ENCODE measurements at places on chromosomes 3 and 15.

GRCh38 chr3:10928407-10928960 is 64.1 kb upstream of the SLC6A1 start:
- DNase-seq = no peak

DNA sequence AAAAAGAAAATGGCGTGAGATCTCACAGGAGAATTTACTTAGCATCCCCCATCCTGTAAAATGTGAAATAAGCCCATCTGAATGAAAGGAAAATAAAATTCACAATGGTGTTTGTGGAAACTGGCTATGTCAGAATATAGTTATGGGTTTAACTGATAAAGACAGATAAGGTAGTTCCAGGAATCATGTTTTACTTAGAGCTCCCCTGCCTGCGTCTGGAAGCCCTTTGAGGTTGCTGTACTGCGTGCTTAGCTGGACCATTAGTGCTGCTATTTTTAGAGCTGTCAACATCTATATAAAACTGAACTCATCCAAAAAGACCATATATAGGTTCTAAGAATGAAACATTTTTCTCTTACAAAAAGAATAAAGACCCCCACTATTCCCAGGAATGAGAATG is 130.8 kb downstream of the LSAMP start:
- no peak for DNase-seq

- no peak for DNase-seq
Observed at GRCh38 chr3:64063983-64064438, 40.7 kb upstream of the PSMD6 start.

- no peak for DNase-seq
Observed at GRCh38 chr15:68405378-68406250, 26.3 kb downstream of the ITGA11 start.

GRCh38 chr15:66646308-66646707 is 55.7 kb upstream of the SMAD6 start:
- no peak for DNase-seq

DNA sequence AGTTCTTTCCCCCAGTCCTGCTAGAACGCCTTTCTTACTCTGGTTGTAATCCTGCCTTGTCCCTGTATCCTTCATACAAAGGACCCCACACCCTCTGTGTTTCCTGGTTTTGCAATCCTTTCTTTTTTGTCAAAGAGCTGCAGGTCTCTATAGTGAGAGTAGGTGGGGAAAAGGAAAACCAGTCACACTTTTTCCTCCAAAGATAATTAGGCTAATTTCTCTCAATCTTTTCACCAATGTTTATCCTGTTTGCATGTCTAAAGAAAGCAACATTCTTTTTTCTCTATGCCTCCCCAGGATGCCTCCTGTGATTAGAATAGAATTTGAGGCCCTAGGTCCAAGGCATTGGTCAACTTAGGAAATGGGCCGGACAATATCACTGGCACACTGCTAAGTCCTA is 25.4 kb downstream of the SEMA6D start:
- no peak for DNase-seq

DNA sequence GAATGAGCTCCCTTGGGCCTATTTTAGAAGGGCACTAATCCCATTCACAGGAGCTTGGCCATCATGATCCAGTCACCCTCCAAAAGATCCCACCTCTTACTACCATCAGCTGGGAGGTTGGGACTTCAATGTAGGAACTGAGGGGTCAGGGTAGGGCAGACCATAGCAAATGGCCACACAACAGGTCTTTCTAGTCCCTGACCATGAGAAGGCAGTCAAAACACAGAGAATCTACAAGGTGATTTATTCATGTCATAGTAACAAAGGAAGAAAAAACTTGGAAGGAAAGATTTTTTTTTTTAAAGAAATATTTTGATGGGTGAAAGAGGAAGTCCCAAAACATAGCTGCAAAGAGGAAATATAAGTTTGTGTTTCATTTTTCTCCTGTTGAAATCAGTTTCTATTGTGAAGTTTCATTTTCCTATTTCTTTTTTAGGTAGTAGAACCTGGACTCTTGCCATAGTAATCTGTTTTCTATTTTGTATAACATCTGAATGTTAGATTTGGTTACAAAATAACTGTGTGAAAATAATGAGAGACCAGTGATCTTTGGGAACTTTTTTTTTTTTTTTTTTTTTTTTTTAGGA is 23.5 kb upstream of the TNFSF10 start:
- no peak for DNase-seq

DNA sequence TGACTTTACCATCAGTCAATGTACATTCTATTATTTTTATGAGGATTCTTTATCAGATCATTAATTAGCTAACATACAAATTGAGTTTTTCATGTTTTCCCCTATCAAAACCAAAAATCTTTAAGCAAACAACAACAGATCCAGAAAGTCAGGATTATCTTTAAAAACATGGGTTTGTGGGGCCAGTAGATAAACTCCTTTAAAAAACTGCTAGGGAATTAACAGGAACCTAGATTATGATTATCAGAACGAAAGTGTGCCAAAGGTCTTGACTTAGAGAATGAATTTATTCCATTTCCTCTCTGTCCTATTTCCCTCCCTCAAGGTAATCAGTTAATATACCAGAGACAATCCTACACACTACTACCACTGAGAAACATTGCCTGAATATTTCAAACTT is 13.2 kb upstream of the CCDC13 start:
- no peak for DNase-seq

DNA sequence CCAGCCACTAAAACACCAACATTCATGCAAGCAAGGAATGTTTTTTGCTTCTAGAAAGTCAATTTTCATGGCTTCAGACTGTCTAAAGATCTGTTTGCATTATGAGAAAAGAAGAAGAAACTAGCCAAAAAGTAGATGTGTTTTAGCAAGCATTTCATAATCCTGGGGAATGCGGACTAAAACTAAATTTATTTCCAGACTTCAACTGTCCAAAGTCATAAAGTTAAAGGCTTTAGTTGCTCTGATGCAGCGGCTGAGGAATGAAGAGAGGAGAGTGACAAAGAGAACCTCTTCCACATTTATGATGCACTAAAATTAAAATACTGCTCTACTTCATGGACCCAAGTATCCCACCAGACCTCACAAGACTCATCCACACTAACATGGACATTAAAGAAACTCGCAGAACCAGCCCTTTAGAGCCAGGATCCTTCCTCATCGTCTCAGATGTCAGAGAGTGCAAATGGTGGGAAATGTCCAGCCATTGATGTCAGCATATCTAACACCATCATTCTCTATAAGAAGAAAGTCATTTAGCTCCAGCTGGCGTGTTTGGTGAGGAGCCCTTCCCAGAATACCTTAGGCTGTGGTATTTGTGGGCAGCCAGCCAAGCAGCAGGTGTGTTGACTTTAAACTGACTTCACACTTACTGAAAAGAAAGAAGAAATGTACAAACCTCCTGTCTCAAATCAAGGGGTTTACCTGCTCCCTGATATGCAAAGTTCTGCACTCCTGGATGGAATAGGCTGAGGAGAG is 17.4 kb downstream of the FYCO1 start:
- no peak for DNase-seq

DNA sequence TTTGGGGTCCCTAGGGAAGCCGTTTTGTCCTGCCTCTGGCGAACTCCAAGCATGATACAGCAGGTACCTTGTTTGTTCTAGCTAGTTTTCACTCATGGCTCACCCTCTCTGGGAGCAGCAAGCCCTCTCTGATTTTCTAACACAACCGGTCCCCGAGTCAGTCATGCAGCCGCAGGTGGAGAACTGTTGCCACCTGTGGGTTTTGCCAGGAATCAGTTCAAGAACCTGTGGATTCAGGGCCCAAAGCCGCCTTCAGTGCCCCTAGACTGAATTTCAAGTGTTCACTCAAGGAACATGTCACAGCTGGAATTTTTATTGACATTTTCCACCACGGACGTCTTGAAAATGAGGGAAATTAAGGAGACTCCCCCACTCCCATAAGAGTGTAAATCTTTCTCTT is 13.3 kb upstream of the LRRK1 start:
- no peak for DNase-seq

DNA sequence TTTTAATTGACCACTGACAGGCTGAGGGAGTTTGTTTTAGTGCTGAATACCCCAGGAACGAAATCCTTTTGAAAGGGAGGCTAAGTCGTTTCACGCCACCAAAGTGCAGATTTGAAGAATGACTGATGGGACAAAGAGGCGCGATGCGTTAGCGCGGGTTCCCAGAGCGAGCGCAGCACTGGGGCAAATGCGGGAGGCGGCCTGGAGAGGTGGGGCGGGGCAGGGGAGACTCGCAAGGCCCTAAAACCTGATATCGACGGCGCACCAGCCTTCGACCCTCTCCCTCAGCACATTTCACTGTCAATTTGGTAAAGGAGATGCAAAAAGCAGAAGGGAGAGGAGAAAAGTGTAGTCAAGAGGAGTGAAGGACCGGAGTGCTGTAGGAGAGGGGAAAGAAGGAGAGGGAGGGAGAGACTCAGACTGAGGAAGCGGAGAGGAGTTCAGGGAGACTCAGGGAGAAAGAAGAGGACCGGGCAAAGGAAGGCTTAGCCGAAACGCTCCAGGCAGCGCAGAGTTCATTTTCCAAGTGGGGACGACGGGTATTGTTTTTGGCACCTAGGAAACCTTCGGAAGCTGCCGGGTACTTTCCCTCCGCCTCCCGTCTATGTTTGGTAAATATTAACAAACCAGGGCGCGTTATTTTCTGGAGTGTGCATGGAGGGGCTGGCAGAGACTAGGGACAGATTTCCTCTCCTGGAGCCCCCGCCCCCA is 3.8 kb upstream of the FOXB1 start:
- no peak for DNase-seq

DNA sequence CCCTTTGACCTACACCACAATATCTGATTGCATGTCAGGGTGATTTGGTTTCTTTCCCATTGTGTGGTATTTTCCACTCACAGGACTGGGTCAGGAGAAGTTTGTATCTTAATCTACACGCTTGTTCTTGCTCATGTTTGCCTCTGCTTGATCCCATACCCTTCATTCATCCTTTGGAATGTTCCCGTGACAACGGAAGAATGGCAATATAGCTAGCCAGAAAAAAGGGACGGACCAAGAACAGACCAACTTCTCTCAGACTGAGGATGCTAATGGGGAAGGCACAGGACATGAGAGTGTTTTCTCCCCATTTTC is 7.8 kb upstream of the THSD4 start:
- DNase-seq = no peak

DNA sequence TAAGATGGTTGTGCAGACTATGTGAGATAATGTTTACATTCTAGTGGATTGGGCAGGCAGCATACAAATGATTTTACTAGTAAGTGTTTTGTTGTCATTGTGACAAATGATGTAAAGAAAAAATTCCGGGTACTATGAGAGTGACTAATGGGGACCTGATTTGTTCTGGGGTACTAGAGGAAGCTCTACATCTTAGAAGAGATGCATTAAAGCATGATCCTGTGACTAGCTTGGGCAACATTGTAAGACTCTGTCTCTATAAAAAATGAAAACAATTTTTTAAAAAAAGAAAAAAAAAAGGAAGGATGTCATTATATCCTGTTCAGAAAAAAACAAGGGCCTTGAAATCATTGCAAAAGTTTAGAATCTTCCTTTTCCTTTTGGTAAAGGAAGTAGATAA is 58.1 kb upstream of the MYRIP start:
- no peak for DNase-seq

GRCh38 chr15:85312929-85313331 is 67.5 kb upstream of the AKAP13 start:
- no peak for DNase-seq

GRCh38 chr3:11919390-11919789 is 72.7 kb upstream of the TAMM41 start:
- no peak for DNase-seq

GRCh38 chr3:57068437-57069089 is 8.1 kb downstream of the SPATA12 start:
- DNase-seq = no peak
